ENCODE measurements at places on chromosomes 2 and 18. TPM values are rescaled to one million over a fixed set of nuclear protein-coding genes. Genes with fewer than 3 reads are reported as not detected.
A peak's percentile ranks its signal among the peaks of the same experiment; 100 is the strongest.

PLEKHH2 gene
- 17.4 TPM for total RNA-seq

ARHGEF33 gene
- total RNA-seq: 0.65 TPM

GRCh38 chr18:7541835-7542234 is 25.3 kb upstream of the PTPRM start:
- H3K27me3 ChIP-seq: peaks cover 7% of the 10 kb centered on the region
- H3K36me3 ChIP-seq: no peaks in the 10 kb centered on the region
- no peak for DNase-seq

DNA sequence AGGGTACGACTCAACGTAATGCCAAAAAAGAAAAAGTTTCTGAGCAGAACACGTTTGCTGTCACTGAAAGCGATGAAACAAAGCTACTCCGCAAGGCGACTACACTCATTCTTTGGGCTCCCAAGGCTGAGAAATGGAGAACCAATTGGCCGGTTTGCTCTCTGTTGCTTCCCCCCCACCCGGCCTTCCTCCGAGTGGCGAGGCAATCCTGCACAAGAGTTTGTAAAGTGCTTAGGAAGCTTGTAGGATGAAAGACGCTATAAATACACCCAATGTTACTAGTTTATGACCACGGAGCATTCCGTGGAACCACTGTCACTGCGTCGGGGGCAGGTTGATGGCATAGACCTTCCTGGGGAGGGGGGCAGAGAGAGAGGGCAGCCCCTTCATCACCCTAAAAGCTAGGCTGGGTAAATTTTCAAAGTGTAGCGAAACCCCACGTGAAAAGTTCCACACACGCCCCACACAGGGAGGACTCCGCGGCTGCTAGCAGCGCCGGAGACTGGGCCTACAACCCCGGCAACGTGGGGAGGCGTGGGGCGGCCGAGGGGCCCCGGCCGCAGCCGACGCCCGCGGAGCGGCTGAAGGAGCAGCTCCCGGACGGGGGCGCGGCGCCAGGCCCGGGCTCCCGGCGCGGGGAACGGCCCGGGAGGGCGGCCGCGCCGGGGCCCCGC is 915 bp downstream of the CUL3 start:
- peak overlapping the region; percentile 95 for H3K4me3 ChIP-seq
- no peak for DNase-seq
- peaks cover 2% of the 10 kb centered on the region for H3K36me3 ChIP-seq

DNA sequence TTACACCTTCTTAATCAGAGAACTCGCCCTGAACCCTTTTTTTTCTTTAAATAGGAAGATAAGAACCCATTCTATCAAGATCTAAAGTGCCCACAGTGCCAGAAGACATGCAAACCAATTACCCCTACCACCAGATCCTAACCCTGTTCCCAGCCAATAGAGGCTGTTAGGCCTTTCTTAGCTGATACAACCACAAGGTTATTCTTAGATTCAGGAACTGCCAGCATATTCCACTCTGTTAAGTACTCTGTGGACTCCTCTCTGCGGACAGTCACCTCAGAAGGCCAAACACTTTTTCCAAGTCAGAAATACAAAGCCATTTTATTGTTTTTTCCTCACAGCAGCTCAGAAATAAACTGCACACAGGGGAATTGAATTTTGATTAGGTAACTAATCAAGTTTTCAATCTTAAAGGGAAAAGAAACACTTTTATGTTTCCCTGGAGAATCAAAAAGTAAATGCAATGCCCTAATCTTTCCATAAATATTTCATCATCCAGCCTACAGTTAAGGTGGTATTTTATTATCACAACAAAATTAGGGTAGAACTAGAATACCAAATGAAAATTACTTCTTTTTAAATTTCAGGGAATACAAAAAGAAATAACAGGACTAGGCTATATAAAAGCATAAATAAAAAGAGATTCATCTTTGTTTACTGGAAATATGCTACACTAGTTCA is 111.4 kb downstream of the NBAS start:
- H3K4me3 ChIP-seq: no peak overlapping the region
- DNase-seq: no peak
- H3K27me3 ChIP-seq: no peaks in the 10 kb centered on the region
- H3K27ac ChIP-seq: peak overlapping the region; percentile 45
- peaks cover 24% of the 10 kb centered on the region for H3K36me3 ChIP-seq

GRCh38 chr2:162050513-162050961 is 23.5 kb downstream of the DPP4 start:
- H3K27ac ChIP-seq: no peak overlapping the region
- DNase-seq: no peak
- peaks cover 9% of the 10 kb centered on the region for H3K27me3 ChIP-seq
- no peaks in the 10 kb centered on the region for H3K4me1 ChIP-seq
- H3K4me3 ChIP-seq: no peak overlapping the region

SERPINB12 gene
- not detected for total RNA-seq

- no peak overlapping the region for H3K27ac ChIP-seq
- H3K4me3 ChIP-seq: no peak overlapping the region
- H3K4me1 ChIP-seq: no peaks in the 10 kb centered on the region
- DNase-seq: no peak
These were observed 106.6 kb upstream of the MSH6 start for GRCh38 chr2:47676261-47676926.

- peak overlapping the region; percentile 26 for H3K4me3 ChIP-seq
- H3K4me1 ChIP-seq: peaks cover 43% of the 10 kb centered on the region
- H3K36me3 ChIP-seq: no peaks in the 10 kb centered on the region
These were observed 32.1 kb downstream of the HK2 start for GRCh38 chr2:74865770-74866674.

DNA sequence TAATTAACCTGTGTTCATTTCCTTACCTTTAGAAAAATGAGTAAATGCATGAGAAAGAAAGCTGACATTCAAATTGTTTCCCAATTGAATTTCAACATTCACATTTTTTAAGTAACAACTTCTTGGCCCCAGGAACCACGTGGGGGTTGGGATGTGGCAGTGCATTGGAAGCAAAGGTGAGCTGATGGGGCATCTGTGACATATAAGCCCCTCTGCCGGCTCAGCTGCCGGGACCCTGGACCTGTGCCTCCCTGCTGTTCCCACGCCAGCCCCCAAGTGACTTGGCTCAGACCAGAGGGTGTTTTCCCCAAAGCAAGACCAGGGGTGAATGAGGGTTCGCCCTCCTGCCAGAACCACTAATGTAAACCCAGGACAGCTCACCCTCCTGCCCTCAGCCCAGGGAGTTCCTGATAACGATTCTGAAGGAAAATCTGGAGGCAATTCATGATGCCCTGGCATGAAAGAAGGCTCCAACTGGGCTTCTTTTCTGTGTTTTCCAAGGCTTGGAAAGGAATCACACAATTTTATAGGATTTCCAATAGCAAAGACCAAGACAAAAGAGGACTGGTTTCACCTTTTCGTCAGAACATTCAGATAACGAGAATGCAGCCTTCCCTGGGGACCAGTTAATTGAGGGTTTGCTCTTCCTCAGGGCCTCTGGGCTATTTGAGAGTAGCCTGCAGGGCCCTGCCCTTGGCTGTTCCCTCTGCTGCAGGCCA is 193.2 kb upstream of the TWIST2 start:
- H3K27me3 ChIP-seq: no peaks in the 10 kb centered on the region
- no peaks in the 10 kb centered on the region for H3K36me3 ChIP-seq
- no peak overlapping the region for H3K27ac ChIP-seq
- H3K4me3 ChIP-seq: no peak overlapping the region

- DNase-seq: no peak
- no peak overlapping the region for H3K4me3 ChIP-seq
- H3K27ac ChIP-seq: no peak overlapping the region
- H3K36me3 ChIP-seq: no peaks in the 10 kb centered on the region
- H3K4me1 ChIP-seq: peaks cover 10% of the 10 kb centered on the region
- no peaks in the 10 kb centered on the region for H3K27me3 ChIP-seq
These were observed 217.7 kb downstream of the PRKCE start for GRCh38 chr2:45869165-45869501.

SERPINB7 gene
- total RNA-seq: not detected

DNA sequence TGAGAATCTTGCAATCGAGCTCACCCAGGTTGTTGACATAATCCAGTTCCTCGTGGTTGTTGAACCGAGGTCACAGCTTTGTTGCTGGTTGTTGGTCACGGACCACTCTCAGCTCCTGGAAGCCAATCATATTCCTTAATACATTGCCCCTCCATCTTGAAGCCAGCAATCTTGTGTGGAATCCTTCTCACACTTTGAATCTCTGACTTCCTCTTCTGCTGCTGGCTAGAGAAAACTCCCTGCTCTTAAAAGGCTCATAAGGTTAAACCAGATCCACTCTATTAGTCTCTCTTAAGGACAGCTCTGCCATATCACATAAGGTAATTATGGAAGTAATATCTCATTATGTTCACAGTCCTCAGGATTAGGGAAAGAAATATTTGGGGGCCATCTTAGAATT is 41.1 kb downstream of the SP140 start:
- no peak for DNase-seq
- no peak overlapping the region for H3K27ac ChIP-seq
- H3K4me1 ChIP-seq: no peaks in the 10 kb centered on the region
- no peaks in the 10 kb centered on the region for H3K36me3 ChIP-seq
- H3K27me3 ChIP-seq: peaks cover 42% of the 10 kb centered on the region

- no peak overlapping the region for H3K27ac ChIP-seq
- H3K4me3 ChIP-seq: no peak overlapping the region
- no peaks in the 10 kb centered on the region for H3K27me3 ChIP-seq
- no peak for DNase-seq
- H3K36me3 ChIP-seq: no peaks in the 10 kb centered on the region
These were observed 103.8 kb downstream of the RAPGEF4 start for GRCh38 chr2:172839446-172839845.

DNA sequence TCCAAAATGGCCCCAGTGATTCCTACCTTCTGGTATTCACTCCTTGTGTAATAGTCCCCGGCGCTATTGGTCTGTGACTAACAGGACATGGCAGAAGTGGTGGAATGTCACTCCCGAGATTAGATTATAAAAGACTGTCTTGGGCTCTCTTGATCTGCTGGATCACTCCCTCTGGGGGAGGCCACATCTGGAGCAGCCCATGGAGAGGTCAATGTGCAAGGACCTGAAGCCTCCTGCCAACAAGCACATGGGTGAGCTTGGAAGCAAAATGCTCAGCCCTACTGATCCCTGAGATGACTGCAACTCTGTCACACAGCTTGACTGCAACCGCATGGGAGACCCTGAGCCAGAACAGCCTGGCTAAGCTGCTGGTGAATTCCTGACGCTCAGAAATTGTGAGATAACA is 94.3 kb upstream of the GLI2 start:
- H3K27ac ChIP-seq: no peak overlapping the region
- peaks cover 69% of the 10 kb centered on the region for H3K27me3 ChIP-seq
- H3K4me3 ChIP-seq: no peak overlapping the region
- no peaks in the 10 kb centered on the region for H3K4me1 ChIP-seq
